ENCODE measurements at places on chromosomes 2 and 18. TPM values are rescaled to one million over a fixed set of nuclear protein-coding genes. Genes with fewer than 3 reads are reported as not detected.

SGPP2 gene
- total RNA-seq = not detected

TUBB8B gene
- total RNA-seq = not detected

SPIRE1 gene
- total RNA-seq = 16.9 TPM

INHA gene
- total RNA-seq = 1.1 TPM

SEPTIN10 gene
- total RNA-seq = 63.4 TPM

NPAS2 gene
- 12.6 TPM for total RNA-seq

CHRNG gene
- total RNA-seq = not detected

FAP gene
- 62.3 TPM for total RNA-seq

RAB17 gene
- 1.6 TPM for total RNA-seq

TOGARAM2 gene
- total RNA-seq = 0.26 TPM

GREB1 gene
- total RNA-seq = 0.23 TPM

CROCC2 gene
- total RNA-seq = not detected

STPG4 gene
- total RNA-seq = not detected

PAX8 gene
- total RNA-seq = 2.0 TPM

RAX gene
- total RNA-seq = not detected

GRHL1 gene
- total RNA-seq = not detected

AOX1 gene
- 50.3 TPM for total RNA-seq

TAF4B gene
- total RNA-seq = 3.0 TPM

IAH1 gene
- 62.3 TPM for total RNA-seq

FEV gene
- not detected for total RNA-seq

WDSUB1 gene
- total RNA-seq = 5.7 TPM

SLC25A52 gene
- total RNA-seq = not detected

CMPK2 gene
- total RNA-seq = under 0.01 TPM

DNER gene
- total RNA-seq = 0.58 TPM

ATP6V1C2 gene
- 0.23 TPM for total RNA-seq

ZNF407 gene
- total RNA-seq = 5.3 TPM

BIN1 gene
- 119 TPM for total RNA-seq

RAB6D gene
- total RNA-seq = not detected

PDE1A gene
- 90.7 TPM for total RNA-seq

CNOT11 gene
- total RNA-seq = 40.4 TPM

POTEJ gene
- not detected for total RNA-seq

GLB1L gene
- 24.3 TPM for total RNA-seq

MYCN gene
- not detected for total RNA-seq

MAL gene
- total RNA-seq = not detected
